ENCODE measurements at places on chromosomes 13 and 19.

DNA sequence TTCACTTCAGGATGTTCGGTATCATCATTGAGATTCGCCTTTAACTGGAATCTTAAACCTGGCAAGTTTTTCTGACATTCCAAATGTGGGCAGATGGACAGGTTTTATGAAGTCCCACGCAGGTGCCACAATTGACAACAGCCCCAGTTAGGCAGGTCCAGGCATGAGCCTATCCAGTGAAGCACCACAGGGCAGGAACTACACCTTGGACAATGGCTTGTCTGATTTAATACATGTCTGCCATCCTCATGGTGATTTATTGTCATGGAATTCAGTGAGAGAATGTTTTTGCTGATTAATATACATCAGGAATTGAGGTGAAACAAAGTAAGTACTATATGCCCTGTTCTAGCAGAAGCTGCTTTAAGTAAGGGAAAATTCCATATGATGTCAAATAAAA, 10.2 kb upstream of the TPP2 start:
- no peak for DNase-seq

DNA sequence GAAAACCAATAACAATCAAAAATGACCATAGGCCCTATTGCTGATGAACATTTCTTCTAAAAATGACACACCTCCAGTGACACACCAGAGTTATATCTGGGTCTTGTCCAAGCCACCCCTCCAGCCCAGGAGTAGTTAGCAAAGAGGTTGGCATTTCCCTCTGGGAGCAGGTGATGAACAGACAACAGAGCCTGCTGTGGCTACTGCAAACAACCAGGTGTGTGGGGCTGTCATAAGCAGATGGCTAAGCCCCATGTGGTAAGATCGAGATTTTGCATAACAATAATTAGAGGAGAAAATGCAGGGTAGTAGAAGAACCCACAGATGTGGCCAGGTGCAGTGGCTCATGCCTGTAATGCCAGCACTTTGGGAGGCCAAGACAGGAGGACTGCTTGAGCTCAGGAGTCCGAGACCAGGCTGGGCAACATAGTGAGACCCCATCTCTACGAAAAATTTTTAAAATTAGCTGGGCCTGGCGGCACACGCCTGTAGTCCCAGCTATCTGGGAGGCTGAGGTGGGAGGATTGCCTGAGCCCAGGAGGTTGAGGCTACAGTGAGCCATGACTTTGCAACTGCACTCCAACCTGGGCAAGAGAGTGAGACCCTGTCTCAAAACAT, 5.0 kb downstream of the XRCC1 start:
- no peak for DNase-seq

- no peak for DNase-seq
Measured at GRCh38 chr13:61276401-61276800, 139.2 kb downstream of the PCDH20 start.

DNA sequence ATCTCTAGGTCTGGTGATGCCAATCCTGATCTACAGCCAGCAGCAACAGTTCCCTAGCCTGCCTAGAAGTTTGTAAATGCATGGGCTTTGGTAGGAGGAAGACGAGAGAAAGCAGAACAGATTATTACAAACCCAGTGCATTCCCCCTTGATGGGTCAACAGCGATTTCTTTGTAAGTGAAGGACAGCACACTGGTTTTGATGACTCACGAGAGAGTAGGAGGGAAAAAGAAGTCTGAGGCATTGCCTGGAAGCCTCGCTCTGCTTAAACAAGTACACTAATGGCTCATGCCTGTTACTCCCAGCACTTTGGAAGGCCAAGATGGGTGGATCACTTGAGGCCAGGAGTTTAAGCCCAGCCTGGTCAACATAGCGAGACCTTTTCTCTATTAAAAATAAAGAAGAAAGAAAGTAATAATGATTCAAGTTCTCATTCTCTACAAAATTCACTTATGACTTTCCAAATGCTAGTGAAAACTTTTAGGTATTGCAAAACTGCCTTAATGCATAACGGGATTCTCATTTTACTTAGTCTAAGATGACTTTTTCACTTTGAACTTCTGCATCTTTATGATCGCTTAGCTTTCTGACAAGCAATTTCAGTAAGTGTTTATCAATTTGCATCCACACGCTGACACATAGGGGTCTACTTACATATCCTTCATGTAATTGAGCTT, 47.7 kb upstream of the USPL1 start:
- no peak for DNase-seq

DNA sequence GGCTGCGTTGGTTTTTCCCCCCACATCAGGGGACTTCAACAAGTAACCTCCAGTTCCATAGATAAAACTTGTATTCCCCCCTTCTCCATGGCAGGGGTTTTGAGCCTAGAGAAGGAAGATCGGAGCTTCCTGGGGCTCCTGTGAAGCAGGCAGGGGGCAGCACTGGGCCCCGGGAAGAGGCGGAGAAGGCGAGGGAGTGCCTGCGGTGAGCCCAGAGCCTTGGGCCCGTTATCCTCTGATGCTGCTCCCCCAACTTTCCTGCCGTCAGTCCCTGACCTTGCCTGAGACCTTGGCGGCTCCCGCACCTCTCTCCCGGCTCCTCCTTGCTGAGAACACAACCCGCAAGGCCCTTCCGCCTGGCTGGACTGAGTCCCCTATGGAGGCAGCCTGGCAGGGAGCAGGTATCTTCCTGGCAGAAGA, 2.5 kb downstream of the LIPE start:
- no peak for DNase-seq

- DNase-seq, result no peak
Measured at GRCh38 chr13:39524795-39525194, 78.2 kb downstream of the LHFPL6 start.

GRCh38 chr19:55694656-55695491, 19.8 kb downstream of the EPN1 start:
- no peak for DNase-seq

- DNase-seq, result no peak
Measured at GRCh38 chr13:48859272-48860105, 116.2 kb upstream of the FNDC3A start.

DNA sequence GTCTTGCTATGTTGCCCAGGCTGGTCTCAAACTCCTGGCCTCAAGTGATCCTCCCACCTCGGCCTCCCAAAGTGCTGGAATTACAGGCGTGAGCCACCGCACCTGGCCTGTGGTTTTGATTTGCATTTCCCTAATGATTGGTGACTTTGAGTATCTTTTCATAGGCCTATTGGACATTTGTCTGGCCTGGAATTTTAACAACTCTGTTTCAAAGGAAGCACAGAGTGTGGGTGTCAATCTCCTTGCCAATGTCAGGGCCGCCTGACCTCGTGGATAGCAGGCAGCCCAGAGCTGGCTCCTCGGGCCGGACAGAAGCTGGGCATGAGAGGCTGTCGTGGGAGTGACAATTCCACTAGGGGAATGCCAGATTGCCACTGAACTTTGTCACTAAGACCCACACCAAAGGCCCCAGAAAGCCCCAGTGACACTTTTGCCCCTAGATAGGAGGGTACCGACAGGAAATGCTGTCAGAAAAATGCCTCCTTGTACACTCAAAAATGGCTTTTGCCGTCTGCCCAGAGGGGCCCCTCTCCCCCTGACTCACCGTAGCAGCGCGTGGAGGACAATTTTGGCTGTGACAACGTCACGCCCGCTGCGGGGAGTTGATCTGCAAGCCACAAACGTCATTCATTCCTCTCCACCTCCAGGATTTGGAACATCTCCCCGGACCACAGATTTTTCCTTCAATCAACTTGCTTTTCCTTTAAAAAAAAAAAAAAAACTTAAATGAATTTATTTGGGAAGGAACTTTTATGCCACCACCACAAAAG, 11.7 kb upstream of the ADGRE5 start:
- DNase-seq, result no peak

GRCh38 chr19:28913626-28914025, 299.3 kb downstream of the UQCRFS1 start:
- DNase-seq, result no peak

Data from vagina (tissue), 2 donors.